H9 (cell line): ENCODE measurements at places on chromosomes 2 and 18. TPM values are rescaled to one million over a fixed set of nuclear protein-coding genes. Genes with fewer than 3 reads are reported as not detected.

- no peak overlapping the region for H3K27ac ChIP-seq
- no peaks in the 10 kb centered on the region for H3K27me3 ChIP-seq
- H3K4me3 ChIP-seq, result no peak overlapping the region
- H3K36me3 ChIP-seq, result no peaks in the 10 kb centered on the region
- H3K4me1 ChIP-seq, result no peaks in the 10 kb centered on the region; the same call in 1 of the 2 replicates
Observed at GRCh38 chr2:119405151-119405550, 26.5 kb upstream of the TMEM37 start.

GRCh38 chr18:66495844-66496243, 108.0 kb downstream of the CDH19 start:
- no peak overlapping the region for H3K4me3 ChIP-seq
- H3K27me3 ChIP-seq, result no peaks in the 10 kb centered on the region

DNA sequence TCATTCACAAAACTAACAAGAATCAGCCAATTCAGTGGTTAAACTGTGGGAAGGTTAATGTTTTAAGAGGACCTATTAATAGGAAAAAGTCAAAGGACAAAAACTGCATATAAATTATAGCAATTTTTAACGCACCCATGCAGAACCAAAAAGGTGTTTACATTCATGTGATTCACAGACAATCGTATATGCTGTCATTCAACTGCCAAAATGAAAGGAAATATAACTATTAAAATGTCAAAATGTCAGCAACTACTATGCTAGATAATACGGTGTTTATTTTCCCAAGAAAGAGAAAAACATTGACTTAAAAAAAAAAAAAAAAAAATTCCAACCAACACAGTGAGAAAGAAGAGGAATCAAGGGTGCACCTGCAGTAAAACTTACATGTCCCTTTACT, 48.5 kb downstream of the DYM start:
- no peak for DNase-seq
- no peaks in the 10 kb centered on the region for H3K4me1 ChIP-seq
- H3K4me3 ChIP-seq, result no peak overlapping the region
- H3K27me3 ChIP-seq, result no peaks in the 10 kb centered on the region

KIDINS220 gene
- total RNA-seq, result 27.9 and 29.3 TPM in 2 replicates

PROKR1 gene
- 1.5 TPM in 2 replicates for total RNA-seq

IDH1 gene
- total RNA-seq, result 232 and 234 TPM in 2 replicates

PCARE gene
- total RNA-seq, result not detected in 2 replicates
